Lung microvascular endothelial cell (primary cell): ENCODE measurements at places on chromosomes 1 and 21.

GRCh38 chr1:8165595-8166360 lies 139.7 kb upstream of the ERRFI1 start:
- no peak for DNase-seq

- DNase-seq: no peak
These were observed 846.9 kb upstream of the ADAMTS5 start for GRCh38 chr21:27813750-27814149.

GRCh38 chr1:189550498-189550897 lies 927.2 kb downstream of the BRINP3 start:
- no peak for DNase-seq

- no peak for DNase-seq
These were observed 562 bp downstream of the SYTL1 start for GRCh38 chr1:27342391-27342777.

GRCh38 chr1:164868990-164869389 lies 310.0 kb downstream of the PBX1 start:
- no peak for DNase-seq

DNA sequence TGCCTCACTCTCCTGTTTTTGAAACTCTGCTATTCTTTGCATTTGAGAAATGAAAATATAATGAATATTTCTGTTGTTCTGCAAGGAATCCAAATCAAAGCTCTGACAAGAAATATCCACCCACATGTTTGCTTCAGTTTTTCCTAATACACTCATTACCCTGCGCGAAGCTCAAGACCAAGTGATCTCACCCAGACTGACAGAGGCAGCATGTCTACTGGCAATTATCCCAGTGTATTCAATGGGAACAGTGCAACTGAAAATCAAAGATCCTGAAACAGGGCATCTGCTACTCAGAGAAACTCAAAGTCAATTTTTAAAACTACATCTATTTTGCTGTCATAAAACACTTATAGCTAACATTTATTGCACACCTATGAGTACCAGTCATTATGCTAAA lies 321.0 kb upstream of the LRRC7 start:
- DNase-seq: no peak
